ENCODE measurements at places on chromosomes 12 and 14. TPM values are rescaled to one million over a fixed set of nuclear protein-coding genes. Genes with fewer than 3 reads are reported as not detected.

The DHRS4L2 gene
- total RNA-seq, result 16.5 TPM

The GYS2 gene
- not detected for total RNA-seq

The DLGAP5 gene
- total RNA-seq, result not detected

The SALL2 gene
- total RNA-seq, result 9.2 TPM

The PAPOLA gene
- 163 TPM for total RNA-seq

The HOXC10 gene
- total RNA-seq, result not detected

The PLEKHD1 gene
- 2.0 TPM for total RNA-seq

The OR10P1 gene
- not detected for total RNA-seq

GRCh38 chr14:70358631-70359030, 852 bp downstream of the COX16 start:
- no peak for DNase-seq
- no peak overlapping the region for H3K4me3 ChIP-seq
- H3K36me3 ChIP-seq, result no peaks in the 10 kb centered on the region
- no peak overlapping the region for H3K27ac ChIP-seq
- no peaks in the 10 kb centered on the region for H3K27me3 ChIP-seq

DNA sequence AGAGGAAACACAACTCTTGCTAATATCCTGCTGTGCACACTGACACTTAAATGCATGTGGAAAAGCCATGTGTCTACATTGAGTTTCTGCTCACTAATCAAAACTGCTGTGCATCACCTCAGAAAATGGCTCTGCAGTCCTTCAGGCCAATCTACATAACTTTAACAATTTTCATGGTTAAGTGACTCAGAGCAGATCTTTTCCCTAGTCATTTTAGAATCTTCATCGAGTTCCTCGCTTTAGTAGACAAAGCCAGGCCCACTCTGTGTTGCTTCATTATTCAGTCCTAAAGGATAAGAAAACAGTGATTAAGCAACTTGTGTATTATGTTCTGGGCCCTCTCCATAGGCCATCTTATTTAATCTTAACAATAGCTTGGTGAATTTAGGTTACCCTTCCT, 250.0 kb downstream of the KCNC2 start:
- no peak overlapping the region for H3K27ac ChIP-seq
- no peak overlapping the region for H3K4me3 ChIP-seq
- H3K27me3 ChIP-seq, result no peaks in the 10 kb centered on the region
- H3K4me1 ChIP-seq, result peaks cover 22% of the 10 kb centered on the region
- H3K36me3 ChIP-seq, result no peaks in the 10 kb centered on the region
- no peak for DNase-seq

DNA sequence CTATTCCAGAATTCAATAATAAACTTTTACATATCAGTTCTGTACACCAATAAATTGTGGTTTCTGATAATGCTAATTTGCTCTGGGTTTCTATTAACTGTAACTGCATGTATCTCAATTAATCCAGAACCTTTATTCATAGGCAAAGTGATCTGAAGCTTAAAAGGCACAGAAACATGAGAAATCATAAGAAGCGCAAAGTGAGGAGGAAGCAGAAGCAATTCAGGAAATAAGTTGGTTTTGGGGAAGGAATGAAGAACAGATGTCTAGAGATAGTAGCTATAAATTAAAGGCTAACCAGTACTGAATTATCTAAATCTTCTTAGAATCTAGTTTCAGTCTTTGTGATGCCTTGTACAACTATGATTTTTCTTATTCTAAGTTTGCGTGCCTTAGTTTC, 24.6 kb downstream of the KERA start:
- no peaks in the 10 kb centered on the region for H3K36me3 ChIP-seq
- no peaks in the 10 kb centered on the region for H3K27me3 ChIP-seq
- DNase-seq, result no peak
- H3K27ac ChIP-seq, result no peak overlapping the region

GRCh38 chr14:88322504-88323085, 474 bp downstream of the KCNK10 start:
- H3K4me1 ChIP-seq, result peaks cover 12% of the 10 kb centered on the region
- no peaks in the 10 kb centered on the region for H3K36me3 ChIP-seq
- peaks cover 24% of the 10 kb centered on the region for H3K27me3 ChIP-seq
- no peak overlapping the region for H3K4me3 ChIP-seq
- H3K27ac ChIP-seq, result no peak overlapping the region
- no peak for DNase-seq

DNA sequence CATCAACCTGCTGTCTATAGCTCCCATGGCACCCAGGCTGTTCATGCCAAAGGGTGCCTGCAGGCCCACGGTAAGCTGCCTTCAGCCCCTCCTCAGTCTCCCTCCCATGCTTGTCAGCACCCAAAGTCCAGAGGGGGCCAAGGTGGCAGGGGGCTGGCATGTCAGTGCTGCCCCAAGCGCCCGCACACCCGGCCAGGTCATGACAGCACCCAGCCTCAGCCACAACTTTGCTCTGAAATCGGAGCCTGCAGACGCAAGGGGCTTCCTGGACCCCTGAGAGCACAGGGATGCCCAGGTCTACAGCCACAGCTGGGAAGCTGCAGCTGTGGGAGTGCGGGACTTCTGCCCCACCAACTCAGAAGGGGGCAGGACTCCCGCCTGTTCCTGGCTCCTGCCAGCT, 28.5 kb upstream of the PAPLN start:
- no peaks in the 10 kb centered on the region for H3K27me3 ChIP-seq
- H3K4me1 ChIP-seq, result no peaks in the 10 kb centered on the region
- no peak overlapping the region for H3K27ac ChIP-seq
- H3K4me3 ChIP-seq, result no peak overlapping the region
- H3K36me3 ChIP-seq, result peaks cover 33% of the 10 kb centered on the region

- peaks cover 7% of the 10 kb centered on the region for H3K4me1 ChIP-seq
- no peak overlapping the region for H3K27ac ChIP-seq
- H3K27me3 ChIP-seq, result no peaks in the 10 kb centered on the region
- H3K36me3 ChIP-seq, result no peaks in the 10 kb centered on the region
These were observed 913.1 kb downstream of the AACS start for GRCh38 chr12:125978286-125978685.

GRCh38 chr12:116600959-116601918, 42.1 kb downstream of the MAP1LC3B2 start:
- no peak overlapping the region for H3K27ac ChIP-seq
- H3K4me1 ChIP-seq, result peaks cover 22% of the 10 kb centered on the region
- DNase-seq, result no peak
- no peak overlapping the region for H3K4me3 ChIP-seq
- no peaks in the 10 kb centered on the region for H3K36me3 ChIP-seq
- H3K27me3 ChIP-seq, result no peaks in the 10 kb centered on the region

GRCh38 chr12:106680280-106680679, 94.2 kb upstream of the RIC8B start:
- H3K4me1 ChIP-seq, result no peaks in the 10 kb centered on the region
- H3K36me3 ChIP-seq, result no peaks in the 10 kb centered on the region
- no peak overlapping the region for H3K4me3 ChIP-seq
- DNase-seq, result no peak
- no peak overlapping the region for H3K27ac ChIP-seq
- no peaks in the 10 kb centered on the region for H3K27me3 ChIP-seq

- H3K4me3 ChIP-seq, result no peak overlapping the region
- no peak for DNase-seq
- H3K27ac ChIP-seq, result no peak overlapping the region
- no peaks in the 10 kb centered on the region for H3K36me3 ChIP-seq
These were observed 344.1 kb upstream of the LMO3 start for GRCh38 chr12:16949871-16950667.

GRCh38 chr12:105492591-105493545, 162.4 kb downstream of the C12orf75 start:
- H3K27me3 ChIP-seq, result no peaks in the 10 kb centered on the region
- no peak overlapping the region for H3K4me3 ChIP-seq
- H3K4me1 ChIP-seq, result no peaks in the 10 kb centered on the region
- DNase-seq, result no peak

- no peaks in the 10 kb centered on the region for H3K36me3 ChIP-seq
- no peak overlapping the region for H3K4me3 ChIP-seq
- no peak for DNase-seq
- peaks cover 18% of the 10 kb centered on the region for H3K4me1 ChIP-seq
- no peak overlapping the region for H3K27ac ChIP-seq
- H3K27me3 ChIP-seq, result no peaks in the 10 kb centered on the region
These were observed 12.2 kb upstream of the SELPLG start for GRCh38 chr12:108645686-108646599.

GRCh38 chr14:60757567-60758002, 23.0 kb downstream of the MNAT1 start:
- H3K4me3 ChIP-seq, result no peak overlapping the region
- H3K27ac ChIP-seq, result no peak overlapping the region
- H3K27me3 ChIP-seq, result no peaks in the 10 kb centered on the region
- H3K36me3 ChIP-seq, result no peaks in the 10 kb centered on the region

- no peak overlapping the region for H3K4me3 ChIP-seq
- no peak for DNase-seq
- H3K27ac ChIP-seq, result no peak overlapping the region
- no peaks in the 10 kb centered on the region for H3K36me3 ChIP-seq
These were observed 379.0 kb downstream of the NOVA1 start for GRCh38 chr14:26218861-26219260.

- no peaks in the 10 kb centered on the region for H3K27me3 ChIP-seq
- no peak for DNase-seq
- H3K4me3 ChIP-seq, result no peak overlapping the region
- no peak overlapping the region for H3K27ac ChIP-seq
- H3K36me3 ChIP-seq, result no peaks in the 10 kb centered on the region
These were observed 36.7 kb upstream of the RIMBP2 start for GRCh38 chr12:130752692-130753230.

GRCh38 chr12:24079083-24079482, 129.6 kb upstream of the SOX5 start:
- no peak for DNase-seq
- no peak overlapping the region for H3K27ac ChIP-seq
- H3K36me3 ChIP-seq, result no peaks in the 10 kb centered on the region
- H3K4me3 ChIP-seq, result no peak overlapping the region
- H3K4me1 ChIP-seq, result no peaks in the 10 kb centered on the region

DNA sequence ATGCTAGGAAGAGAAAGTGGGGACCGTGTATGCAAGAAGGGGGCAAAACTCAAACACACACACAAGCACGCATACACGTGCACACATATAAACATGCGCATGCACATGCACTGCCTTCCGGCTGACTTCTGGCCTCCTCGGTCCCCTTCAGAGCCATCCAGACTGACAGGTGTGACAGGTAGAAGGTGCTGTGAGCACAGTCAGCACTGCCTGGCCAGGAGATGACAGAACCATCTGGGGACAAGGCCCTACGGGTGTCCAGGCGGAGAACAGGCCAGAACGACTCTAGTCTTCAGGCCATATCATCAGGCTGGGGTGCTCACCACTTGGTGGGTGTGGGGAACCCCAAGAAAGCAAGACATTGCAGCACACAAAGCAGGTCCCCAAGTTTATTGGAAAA, 7.3 kb downstream of the KRT83 start:
- no peaks in the 10 kb centered on the region for H3K27me3 ChIP-seq
- H3K4me3 ChIP-seq, result no peak overlapping the region
- DNase-seq, result no peak
- no peaks in the 10 kb centered on the region for H3K36me3 ChIP-seq
- H3K4me1 ChIP-seq, result peaks cover 2% of the 10 kb centered on the region
- no peak overlapping the region for H3K27ac ChIP-seq

DNA sequence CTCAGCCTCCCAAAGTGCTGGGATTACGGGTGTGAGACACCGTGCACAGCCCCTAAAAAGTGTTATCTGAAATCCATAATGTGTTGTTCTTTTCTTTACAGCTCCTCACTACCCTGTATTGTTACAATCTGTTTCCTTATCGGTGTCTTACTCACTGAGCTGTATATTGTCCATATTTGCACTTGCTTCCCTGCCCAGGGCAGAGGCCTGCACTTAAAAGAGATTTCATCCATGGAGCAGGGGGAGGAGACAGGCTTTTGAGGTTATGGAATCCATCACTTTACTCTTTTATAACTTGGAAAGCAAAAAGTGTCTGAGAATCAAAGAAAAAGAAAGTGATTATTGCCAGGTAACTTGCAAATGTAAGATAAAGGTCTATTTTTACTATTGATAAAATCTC, 251.0 kb downstream of the DIO2 start:
- no peaks in the 10 kb centered on the region for H3K27me3 ChIP-seq
- H3K4me3 ChIP-seq, result no peak overlapping the region
- no peak overlapping the region for H3K27ac ChIP-seq
- H3K4me1 ChIP-seq, result no peaks in the 10 kb centered on the region
- DNase-seq, result no peak

DNA sequence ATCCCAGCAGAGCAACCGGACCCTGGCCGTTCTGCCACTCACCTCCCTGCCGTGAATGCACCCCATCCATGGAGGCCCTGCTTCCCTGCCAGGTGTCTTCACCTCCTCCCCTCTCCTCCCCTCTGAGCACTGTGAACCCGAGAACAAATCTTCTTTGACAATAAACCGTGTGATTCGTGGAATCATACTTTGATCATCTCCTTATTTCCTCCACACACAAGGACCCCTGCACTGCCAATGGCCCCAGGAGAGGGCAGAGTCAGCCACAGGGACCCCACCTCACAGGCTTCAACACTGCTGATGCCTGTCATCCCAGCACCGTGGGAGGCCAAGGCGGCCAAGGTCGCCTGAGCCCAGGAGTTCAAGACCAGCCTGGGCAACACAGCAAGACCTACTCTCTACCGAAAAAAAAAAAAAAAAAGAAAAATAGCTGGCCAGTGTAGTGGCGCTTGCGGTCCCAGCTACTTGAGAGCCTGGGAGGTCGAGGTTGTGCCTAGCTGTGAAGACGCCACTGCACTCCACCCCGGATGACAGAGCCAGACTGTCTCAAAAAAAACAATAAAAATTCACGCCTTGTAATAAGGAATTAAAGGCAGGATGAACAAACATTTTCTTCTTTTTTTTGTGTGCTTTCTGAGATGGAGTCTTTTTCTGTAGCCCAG, 1.1 kb downstream of the XRCC3 start:
- DNase-seq, result no peak
- H3K27me3 ChIP-seq, result no peaks in the 10 kb centered on the region

DNA sequence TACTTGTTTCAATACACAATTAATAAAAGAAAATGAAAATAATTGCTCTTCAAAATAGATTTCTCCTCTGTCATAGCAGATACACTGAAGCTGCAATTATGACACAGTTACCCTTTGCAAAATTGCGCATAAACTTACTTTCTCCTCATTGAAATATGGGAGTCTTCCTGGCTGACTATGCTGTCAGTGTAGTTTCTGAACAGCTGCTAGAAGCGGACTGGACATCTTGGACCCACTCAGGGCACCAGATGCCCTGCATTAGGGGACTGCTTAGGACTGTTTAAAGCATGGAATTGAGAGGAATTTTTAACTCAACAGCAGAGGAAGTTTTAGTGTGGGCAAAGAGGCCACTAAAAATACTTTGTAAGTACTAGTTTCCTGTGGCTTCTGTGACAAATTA, 454.9 kb downstream of the ATP23 start:
- H3K27me3 ChIP-seq, result no peaks in the 10 kb centered on the region
- H3K4me1 ChIP-seq, result no peaks in the 10 kb centered on the region
- DNase-seq, result no peak
- no peak overlapping the region for H3K27ac ChIP-seq
- H3K4me3 ChIP-seq, result no peak overlapping the region
- H3K36me3 ChIP-seq, result no peaks in the 10 kb centered on the region

DNA sequence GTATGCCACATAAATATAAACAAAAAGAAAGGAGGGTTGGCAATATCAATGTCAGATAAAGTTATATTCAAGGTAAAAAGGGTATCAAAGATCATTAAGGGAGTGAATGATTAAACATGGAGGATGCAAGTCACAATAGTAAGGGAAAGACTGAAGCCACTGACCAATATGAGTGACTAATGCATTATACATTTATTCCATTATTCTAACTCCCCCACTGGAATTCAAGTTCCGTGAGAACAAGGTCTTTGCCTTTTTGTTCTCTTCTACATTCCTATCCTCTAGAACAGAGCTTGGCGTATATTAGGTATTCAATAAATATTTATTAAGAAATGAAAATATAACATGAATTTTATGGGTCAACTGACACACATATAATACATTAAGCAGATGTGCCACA, 30.7 kb downstream of the MAP4K5 start:
- H3K4me3 ChIP-seq, result no peak overlapping the region
- no peak for DNase-seq
- peaks cover 5% of the 10 kb centered on the region for H3K4me1 ChIP-seq
- no peak overlapping the region for H3K27ac ChIP-seq
- H3K36me3 ChIP-seq, result no peaks in the 10 kb centered on the region
- H3K27me3 ChIP-seq, result no peaks in the 10 kb centered on the region

Measured in body of pancreas (tissue), 4 donors.